Psoas muscle (tissue), 8 donors: ENCODE measurements at places on chromosomes 13 and 19. TPM values are rescaled to one million over a fixed set of nuclear protein-coding genes. Genes with fewer than 3 reads are reported as not detected.

DNA sequence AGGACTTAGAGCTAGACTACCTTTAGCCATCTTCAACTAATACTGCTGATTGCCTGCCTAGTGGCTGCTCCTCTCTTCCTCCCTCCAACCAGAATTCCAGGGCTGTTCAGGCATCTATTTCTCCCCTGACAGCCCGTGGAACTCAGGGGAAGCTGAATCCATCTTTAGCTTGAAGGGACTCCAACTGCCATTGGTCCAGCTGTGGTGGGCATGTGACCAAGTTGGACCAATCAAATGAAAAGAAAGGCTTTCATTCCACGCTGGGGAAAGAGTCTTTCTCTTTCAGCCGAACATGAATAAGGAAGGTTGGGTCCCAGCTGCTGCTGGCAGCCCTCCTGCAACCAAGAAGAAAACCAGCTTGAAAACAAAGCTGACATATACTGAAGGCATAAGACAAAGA lies 168.5 kb upstream of the OBI1 start:
- no peaks in the 10 kb centered on the region for H3K4me1 ChIP-seq
- H3K4me3 ChIP-seq, result no peak overlapping the region
- H3K27ac ChIP-seq, result no peak overlapping the region

Gene LYPD5
- total RNA-seq, result 0.59 TPM

Gene ZNF563
- 1.6 TPM for total RNA-seq

GRCh38 chr19:43983544-43983911 lies 460 bp upstream of the ZNF155 start:
- H3K4me3 ChIP-seq, result peak overlapping the region; percentile 81
- H3K4me1 ChIP-seq, result peaks cover 4% of the 10 kb centered on the region
- H3K36me3 ChIP-seq, result peaks cover 6% of the 10 kb centered on the region
- no peaks in the 10 kb centered on the region for H3K27me3 ChIP-seq

Gene C1QTNF9B
- 3.0 TPM for total RNA-seq

GRCh38 chr19:40269216-40269940 lies 15.8 kb downstream of the AKT2 start:
- no peak overlapping the region for H3K4me3 ChIP-seq
- peaks cover 71% of the 10 kb centered on the region for H3K4me1 ChIP-seq
- no peaks in the 10 kb centered on the region for H3K36me3 ChIP-seq
- no peak overlapping the region for H3K27ac ChIP-seq
- DNase-seq, result peak; percentile 39

Gene NOP53
- 166 TPM for total RNA-seq

DNA sequence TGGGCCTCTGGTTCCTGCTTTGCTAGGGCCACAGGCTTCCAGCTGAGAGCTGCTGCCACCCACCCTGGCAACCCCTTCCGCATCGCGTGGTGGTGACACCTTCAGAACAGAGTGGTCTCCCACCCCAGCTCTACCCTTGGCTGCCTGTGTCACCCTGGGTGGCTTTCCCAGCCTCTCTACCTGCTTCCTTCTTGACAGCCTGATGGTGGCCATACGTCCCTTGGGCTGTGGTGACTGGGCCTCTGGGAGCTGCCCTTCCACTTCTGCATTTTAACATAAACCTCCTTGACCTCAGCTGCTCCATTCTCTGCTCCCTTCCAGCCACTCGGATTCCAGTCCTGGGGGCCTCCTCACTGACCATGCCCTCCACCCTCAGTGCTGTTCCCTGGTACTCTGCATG lies 17.0 kb downstream of the PAK4 start:
- no peak overlapping the region for H3K27ac ChIP-seq
- no peak for DNase-seq
- H3K4me1 ChIP-seq, result no peaks in the 10 kb centered on the region

- H3K36me3 ChIP-seq, result no peaks in the 10 kb centered on the region
- peak; percentile 51 for DNase-seq
- H3K27me3 ChIP-seq, result no peaks in the 10 kb centered on the region
These were observed 114.6 kb downstream of the KDM4B start for GRCh38 chr19:5083547-5083965.

Gene ATP1A3
- total RNA-seq, result not detected

GRCh38 chr13:97004096-97004876 lies 10.0 kb upstream of the OXGR1 start:
- no peak overlapping the region for H3K27ac ChIP-seq
- no peaks in the 10 kb centered on the region for H3K27me3 ChIP-seq
- H3K4me1 ChIP-seq, result no peaks in the 10 kb centered on the region
- no peaks in the 10 kb centered on the region for H3K36me3 ChIP-seq
- no peak overlapping the region for H3K4me3 ChIP-seq
